ENCODE measurements at places on chromosomes 3 and 15. TPM values are rescaled to one million over a fixed set of nuclear protein-coding genes. Genes with fewer than 3 reads are reported as not detected.

Gene GLDN
- 0.37 TPM for total RNA-seq

DNA sequence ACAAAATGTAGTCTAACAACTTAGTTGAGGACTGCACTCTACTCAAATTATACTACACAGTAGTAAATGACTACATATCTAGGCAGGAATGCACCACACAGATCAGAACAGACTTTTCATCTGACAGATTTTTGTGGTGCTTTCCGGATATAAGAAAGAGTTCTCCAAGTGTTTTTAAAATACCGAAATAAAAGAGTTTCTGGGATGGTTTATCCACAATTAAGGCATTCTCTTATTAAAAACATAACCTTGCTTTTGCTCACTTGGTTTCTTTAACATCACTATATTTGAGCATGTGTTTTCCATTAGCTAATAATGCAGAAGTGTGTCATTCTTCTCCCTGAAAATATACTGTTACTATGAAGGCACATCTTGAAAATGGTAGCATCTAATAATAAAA, 132.9 kb downstream of the MAGI1 start:
- H3K36me3 ChIP-seq: no peaks in the 10 kb centered on the region
- no peaks in the 10 kb centered on the region for H3K4me1 ChIP-seq
- no peak overlapping the region for H3K27ac ChIP-seq
- no peaks in the 10 kb centered on the region for H3K27me3 ChIP-seq

DNA sequence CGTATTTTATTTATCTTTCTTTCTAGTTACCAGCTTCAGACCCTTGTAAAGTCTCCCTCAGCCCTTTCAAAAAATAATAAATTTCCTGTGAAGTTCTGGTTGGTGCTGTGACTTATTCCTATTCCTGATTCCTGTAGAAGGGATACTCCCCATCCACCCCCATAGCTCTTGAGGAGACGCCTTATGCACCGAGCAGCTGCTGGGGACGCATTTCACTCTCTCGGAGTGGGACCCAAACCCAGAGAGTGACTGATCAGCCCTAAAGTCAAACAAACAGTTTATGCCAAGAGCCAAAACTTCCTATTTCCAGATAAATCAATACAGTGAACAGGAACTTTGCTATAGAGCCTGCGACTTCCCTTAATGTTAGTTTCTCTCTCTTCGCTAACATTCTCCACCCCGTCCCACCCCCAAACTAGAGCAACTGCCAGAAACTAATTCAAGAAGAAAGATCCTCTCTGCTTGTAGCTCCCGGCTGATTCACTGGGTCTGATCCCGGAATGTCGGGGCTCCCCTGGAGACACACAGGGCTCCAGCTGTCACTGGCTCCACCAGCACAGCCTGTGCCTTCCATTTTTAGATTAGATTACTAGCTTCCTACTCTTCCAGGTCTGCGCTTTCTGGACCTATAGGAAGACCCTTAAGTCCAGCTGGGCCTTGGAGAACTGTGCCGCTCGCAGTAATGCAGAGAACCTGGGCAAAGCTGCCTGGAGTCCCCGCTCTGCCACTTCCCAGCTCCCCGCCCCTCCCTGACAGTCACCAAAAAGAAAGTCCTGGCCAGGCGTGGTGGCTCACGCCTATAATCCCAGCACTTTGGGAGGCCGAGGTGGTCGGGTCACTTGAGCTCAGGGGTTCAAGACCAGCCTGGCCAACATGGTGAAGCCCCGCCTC, 45.2 kb downstream of the KLHL25 start:
- peaks cover 42% of the 10 kb centered on the region for H3K4me1 ChIP-seq
- peak overlapping the region; percentile 91 for H3K27ac ChIP-seq
- peak; percentile 75 for DNase-seq
- no peak overlapping the region for H3K4me3 ChIP-seq
- no peaks in the 10 kb centered on the region for H3K36me3 ChIP-seq

DNA sequence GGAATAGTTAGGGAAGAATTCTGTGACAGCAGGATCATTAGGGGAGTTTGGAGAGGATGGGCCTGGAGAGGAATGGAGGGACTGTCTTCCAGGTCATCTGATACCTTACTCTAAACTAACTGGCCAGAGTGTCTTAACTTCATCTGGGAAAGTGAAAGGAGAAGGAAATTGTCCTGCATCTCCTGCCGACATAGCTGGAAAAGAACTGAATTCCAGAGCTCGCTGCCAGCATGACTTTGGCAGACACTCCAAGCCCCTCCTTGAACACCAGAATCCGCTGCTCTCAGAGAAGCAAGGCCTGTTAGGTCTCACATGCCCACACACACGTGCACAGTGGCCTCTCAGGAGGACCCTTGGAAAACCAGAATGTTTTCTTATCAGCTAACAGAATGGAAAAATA, 10.5 kb downstream of the ABI3BP start:
- DNase-seq: peak; percentile 50
- no peaks in the 10 kb centered on the region for H3K36me3 ChIP-seq
- H3K27me3 ChIP-seq: no peaks in the 10 kb centered on the region
- H3K4me1 ChIP-seq: no peaks in the 10 kb centered on the region
- H3K27ac ChIP-seq: no peak overlapping the region

- no peak for DNase-seq
- no peaks in the 10 kb centered on the region for H3K36me3 ChIP-seq
- no peak overlapping the region for H3K4me3 ChIP-seq
- no peaks in the 10 kb centered on the region for H3K27me3 ChIP-seq
Measured at GRCh38 chr15:43878446-43878845, 51.6 kb downstream of the WDR76 start.

Measured in testis (tissue), 5 donors.